ENCODE measurements at places on chromosomes 6 and 20. TPM values are rescaled to one million over a fixed set of nuclear protein-coding genes. Genes with fewer than 3 reads are reported as not detected.

INSM1 gene
- total RNA-seq, result not detected

MYB gene
- 0.58 TPM for total RNA-seq

KIF6 gene
- total RNA-seq, result 0.30 TPM

OR12D2 gene
- total RNA-seq, result not detected
